ENCODE measurements at places on chromosomes 4 and X.
A peak's percentile ranks its signal among the peaks of the same experiment; 100 is the strongest.

- DNase-seq: peak; percentile 52
These were observed 708 bp downstream of the ARAP2 start for GRCh38 chr4:36243355-36244256.

- DNase-seq: no peak
These were observed 93.3 kb downstream of the HMX1 start for GRCh38 chr4:8778291-8778690.

DNA sequence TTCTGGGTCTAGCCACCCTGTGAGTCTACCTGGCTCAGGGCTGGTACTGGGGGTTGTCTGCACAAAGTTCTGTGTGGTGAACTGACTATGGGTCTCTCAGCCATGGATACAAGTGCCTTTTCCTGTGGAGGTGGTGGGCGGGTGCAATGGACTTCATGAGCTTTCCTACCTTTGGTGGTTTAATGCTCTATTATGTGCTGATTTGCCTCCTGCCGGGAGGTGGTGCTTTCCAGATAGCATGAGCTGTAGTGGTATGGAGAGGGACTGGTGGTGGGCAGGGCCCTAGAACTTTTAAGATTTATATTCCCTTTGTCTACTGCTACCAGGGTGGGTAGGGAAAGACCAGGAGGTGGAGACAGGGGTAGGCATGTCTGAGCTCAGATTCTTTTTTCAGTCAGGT is 48.0 kb downstream of the PBDC1 start:
- DNase-seq: no peak

DNA sequence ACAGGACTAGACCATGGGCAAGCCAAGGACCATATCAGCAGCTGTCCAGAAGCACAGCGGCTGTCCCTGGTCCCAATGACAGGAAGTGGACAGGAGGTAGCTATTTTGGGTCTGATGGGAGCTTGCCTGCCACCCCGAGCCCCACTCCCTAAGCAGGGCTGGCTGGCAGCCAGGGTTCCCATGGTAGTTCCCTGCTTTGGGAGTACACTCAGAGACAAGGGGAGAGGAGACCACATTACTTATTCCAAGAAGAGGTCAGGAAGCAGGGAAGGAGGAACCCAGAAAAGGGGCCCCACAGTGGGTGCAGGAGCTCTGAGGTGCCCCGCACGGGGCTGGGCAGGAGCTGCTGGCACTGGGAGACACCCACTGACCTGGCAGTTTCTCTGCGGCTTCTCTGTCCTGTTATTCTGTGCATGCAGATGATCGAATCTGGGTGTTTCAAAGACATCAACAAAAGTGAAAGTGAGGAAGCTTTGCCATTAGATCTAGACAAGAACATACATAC is 36.3 kb downstream of the HTT-AS start:
- DNase-seq: no peak

DNA sequence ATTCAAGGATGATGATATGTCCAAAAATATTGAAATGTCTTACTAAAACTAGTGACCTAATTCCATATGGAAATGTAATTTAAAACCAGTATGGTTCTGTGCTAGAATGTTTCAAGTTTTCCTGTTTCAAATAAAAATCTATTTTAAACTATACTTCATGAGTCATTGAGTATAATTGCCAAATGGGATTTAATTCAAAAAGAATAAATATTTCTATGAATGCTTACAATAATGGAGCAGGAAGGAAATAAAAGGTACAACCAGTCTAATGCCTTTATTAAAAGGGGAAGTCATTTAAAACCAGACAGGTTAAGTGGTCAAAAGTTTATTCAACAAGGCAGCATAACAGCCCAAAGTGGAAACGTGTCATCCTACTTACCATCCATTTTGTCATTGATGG is 2347.1 kb downstream of the PCDH7 start:
- no peak for DNase-seq

GRCh38 chr4:72391281-72391680 is 177.7 kb downstream of the ADAMTS3 start:
- no peak for DNase-seq

- DNase-seq: no peak
These were observed 97.2 kb downstream of the GUCY2F start for GRCh38 chrX:109384699-109385098.

GRCh38 chrX:119573840-119574393 is 446 bp upstream of the UBE2A start:
- no peak for DNase-seq

- DNase-seq: no peak
These were observed 59.6 kb upstream of the DUSP21 start for GRCh38 chrX:44784241-44784640.

DNA sequence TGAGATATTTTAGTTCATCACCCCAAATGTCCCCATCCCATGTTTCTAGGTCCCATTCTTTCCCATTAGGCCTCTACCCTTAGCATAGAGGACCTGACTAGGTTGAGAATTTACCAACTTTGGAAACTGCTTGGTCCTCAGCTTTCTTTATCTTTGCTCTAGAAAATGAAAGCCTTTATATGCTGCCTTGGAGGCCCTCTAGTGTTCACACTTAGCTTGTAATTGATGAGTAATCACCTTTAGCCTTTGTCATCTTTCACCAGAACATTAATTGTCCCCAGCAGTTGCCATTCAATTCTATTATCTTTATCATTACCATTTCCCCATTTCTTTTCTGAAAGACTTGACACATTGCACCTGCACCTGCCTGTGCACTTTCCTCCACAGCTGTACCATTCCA is 589.2 kb upstream of the NR3C2 start:
- no peak for DNase-seq

GRCh38 chr4:157121401-157121800 is 45.5 kb downstream of the GLRB start:
- no peak for DNase-seq

DNA sequence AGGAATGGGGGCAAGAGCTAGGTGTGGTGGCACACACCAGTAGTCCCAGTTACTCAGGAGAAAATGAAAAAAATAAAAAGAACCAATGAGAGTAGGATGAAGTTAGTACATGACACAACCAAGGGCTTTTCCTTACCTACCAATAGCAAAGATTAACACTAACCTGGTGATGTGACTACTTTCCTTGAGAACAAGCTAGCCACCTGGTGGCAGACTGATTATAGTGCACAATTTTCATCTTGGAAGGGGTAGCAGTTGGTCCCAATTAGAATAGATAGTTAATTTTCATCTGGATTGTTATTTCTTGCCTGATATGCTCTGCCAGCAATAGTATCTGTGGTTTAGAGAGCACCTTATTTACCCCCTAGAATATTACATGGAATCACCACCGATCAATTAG is 1216.8 kb upstream of the PABPC4L start:
- DNase-seq: no peak

- no peak for DNase-seq
These were observed 312.8 kb upstream of the SMIM31 start for GRCh38 chr4:164441109-164441508.

DNA sequence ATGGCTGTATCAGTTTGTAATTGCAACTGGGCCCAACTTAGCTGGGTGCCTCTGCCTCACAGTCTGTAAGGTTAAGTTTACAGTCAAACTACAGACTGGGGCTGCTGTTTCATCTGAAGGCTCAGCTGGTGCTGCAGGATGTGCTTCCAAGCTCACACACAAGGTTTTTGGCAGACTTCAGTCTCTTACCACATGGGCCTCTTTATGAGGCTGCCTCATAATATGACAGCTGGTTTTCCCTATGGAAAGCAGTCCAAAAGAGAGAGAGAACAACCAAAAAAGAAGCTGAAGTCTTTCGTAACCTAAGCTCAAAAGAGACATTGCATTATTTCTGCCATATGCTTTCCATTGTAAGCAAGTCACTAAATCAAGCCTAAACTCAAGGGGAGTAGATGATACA is 271.7 kb downstream of the DCTD start:
- DNase-seq: no peak

GRCh38 chrX:69045616-69046345 is 119.5 kb downstream of the PJA1 start:
- no peak for DNase-seq

DNA sequence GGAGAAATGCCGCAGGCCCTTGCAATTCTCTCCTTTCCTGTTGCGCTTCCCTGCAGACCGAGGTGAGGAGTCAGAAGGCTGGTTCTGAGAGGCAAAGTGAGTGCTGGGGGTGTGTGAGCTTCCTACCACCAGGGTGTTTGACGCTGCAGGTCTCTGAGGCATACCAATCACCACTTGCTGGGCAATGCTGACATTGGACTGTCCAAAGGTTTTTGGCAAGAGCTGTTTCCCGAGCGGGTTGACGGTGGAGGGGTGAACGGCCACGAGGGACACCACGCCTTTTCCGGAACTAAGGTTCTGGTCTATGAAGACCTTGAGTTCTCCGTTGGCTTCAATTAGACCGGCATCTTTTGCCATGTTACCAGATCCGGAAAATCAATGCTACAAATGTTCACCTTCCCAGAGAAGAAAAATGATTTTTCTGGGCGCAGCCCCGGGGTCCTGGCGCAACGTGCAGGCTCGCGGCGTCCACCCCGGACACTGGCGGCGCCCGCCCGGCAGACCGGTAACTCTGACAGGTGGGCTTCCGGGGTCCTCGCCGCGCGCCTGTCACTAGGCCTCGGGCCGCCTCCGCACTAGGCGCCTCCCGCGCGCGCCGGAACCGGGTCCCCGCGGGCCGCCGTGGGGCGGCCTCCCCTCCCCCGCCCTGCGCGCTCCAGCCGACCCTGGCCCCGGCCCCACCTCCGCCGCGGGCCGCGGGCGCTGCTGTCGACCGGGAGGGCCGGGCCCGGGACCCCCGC is 44.9 kb upstream of the FAM47C start:
- DNase-seq: no peak

GRCh38 chrX:142040906-142041305 is 137.2 kb downstream of the MAGEC1 start:
- no peak for DNase-seq

- DNase-seq: no peak
These were observed 3.7 kb upstream of the GPR82 start for GRCh38 chrX:41720125-41720779.

DNA sequence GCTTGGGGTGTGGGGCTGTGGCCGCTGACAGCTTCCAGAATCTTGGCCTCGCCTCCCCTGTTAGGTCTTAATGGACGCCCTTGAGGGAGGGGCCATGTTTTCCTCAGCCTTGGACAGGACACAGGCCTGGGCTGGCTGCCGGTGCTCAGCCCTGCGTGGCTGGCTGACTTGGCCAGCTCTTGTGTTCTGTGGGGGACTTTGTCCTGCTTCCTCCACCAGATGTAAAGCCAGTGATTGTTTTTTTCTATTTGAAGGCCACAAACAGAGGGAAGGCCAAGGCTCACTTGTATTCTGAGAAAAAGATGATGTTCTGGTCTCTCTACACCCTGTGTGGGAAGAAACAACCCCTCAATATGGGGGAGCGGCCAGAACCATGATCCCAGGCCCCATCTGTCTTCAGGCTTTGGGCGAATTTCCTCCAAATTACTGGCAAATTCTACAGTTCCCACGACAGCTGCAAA is 71.3 kb downstream of the HTRA3 start:
- DNase-seq: no peak

- no peak for DNase-seq
These were observed 24.4 kb upstream of the JAKMIP1 start for GRCh38 chr4:6224735-6225134.

- no peak for DNase-seq
These were observed 22.7 kb upstream of the INTS6L start for GRCh38 chrX:135497736-135498135.
